ENCODE measurements at places on chromosomes 12 and 14. TPM values are rescaled to one million over a fixed set of nuclear protein-coding genes. Genes with fewer than 3 reads are reported as not detected.

DNA sequence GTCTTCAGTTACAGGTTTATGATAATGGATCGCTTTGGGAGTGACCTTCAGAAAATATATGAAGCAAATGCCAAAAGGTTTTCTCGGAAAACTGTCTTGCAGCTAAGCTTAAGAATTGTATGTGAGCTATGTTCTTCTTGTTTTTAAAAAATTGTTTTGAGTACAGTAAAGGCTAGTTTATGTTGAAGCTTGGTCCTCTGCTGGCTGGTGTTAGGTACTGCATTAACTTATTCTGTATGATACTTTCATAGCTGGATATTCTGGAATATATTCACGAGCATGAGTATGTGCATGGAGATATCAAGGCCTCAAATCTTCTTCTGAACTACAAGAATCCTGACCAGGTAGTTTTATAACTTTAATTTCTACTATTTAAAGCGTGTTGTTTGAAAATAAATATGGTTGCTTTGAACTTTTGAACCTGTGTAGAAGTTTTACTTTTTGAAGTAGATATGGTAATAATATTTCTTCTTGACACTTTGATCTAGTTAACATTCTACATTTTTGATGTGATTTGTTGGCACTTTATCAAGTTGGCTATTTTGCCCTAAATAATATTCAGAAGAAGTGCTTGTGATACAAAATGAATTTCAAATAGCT is 55.7 kb downstream of the VRK1 start:
- ATAC-seq, result no peak

- no peak for ATAC-seq
These were observed 363.0 kb upstream of the FKBP4 start for GRCh38 chr12:2431810-2432209.

GRCh38 chr12:132649226-132649945 is 30.8 kb downstream of the P2RX2 start:
- ATAC-seq, result no peak

DNA sequence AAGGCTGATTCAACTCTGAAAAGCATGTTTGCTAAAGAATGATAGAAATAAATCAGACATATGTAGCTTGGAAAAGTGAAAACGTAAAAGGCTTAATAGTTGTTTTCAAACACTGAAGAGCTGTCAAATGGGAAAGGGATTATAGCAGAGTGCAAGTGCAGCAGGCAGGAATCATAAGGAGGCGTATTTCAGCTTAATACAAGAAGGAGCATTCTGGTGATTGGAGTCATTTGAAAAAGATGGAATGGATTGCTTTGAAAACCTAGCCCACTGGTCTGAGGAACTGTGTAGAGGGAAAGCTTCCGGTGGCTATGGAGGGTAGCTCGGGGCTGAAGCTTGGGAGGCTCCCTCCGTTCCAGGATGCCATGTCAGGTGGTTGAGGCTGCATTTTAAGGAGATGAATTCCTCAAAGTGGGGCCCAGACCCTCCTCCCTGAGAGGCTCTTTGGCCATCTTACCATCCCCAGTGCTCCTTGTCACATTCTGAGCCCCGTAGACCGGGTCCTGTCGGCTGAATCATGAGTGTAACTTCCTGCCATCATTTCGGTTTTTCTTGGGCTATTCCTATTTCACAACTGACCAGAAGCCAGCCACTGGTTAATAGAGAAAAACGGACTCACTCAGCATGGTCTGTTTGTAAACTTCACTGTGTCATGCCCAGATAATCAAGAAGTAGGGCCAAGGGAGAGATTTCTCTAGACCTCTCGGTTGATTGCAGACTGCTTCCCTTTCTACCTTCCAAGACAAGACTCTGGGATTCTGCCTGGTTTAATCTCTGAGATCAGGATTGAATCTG is 6.5 kb downstream of the WNT5B start:
- ATAC-seq, result no peak

DNA sequence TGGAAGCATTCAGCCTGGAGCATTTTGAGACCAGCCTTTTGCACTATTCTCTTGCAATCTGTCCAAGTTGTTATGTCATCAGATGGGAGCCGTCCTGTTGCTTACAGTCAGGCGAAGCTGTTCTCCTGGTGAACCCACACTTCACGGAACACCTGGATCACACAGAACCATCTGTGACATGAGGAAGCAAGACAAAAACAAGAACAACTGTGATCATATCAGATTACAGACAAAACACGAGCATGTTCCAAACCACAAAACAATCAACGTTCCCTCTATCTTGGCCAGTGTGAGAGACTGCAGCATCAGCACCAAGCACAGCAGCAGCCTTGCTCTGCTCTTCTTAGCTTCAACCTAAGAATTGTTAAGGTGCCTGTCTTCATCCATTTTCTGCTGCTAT is 180.5 kb upstream of the SFSWAP start:
- no peak for ATAC-seq

- no peak for ATAC-seq
These were observed 57.9 kb downstream of the SLC38A1 start for GRCh38 chr12:46210873-46211439.

Gene TMEM253
- 0.94 TPM for total RNA-seq

Data from gastroesophageal sphincter (tissue), 4 donors.